ENCODE measurements at places on chromosomes 4 and X. TPM values are rescaled to one million over a fixed set of nuclear protein-coding genes. Genes with fewer than 3 reads are reported as not detected.

GRCh38 chr4:162229670-162230069 lies 65.9 kb upstream of the FSTL5 start:
- DNase-seq = no peak

- no peak for DNase-seq
Measured at GRCh38 chr4:80271801-80272200, 5.3 kb downstream of the FGF5 start.

GRCh38 chrX:72271812-72272211 lies 5.2 kb downstream of the RPS4X start:
- DNase-seq = no peak

- DNase-seq = no peak
Measured at GRCh38 chrX:14398725-14399124, 130.6 kb upstream of the GLRA2 start.

GRCh38 chr4:185950891-185951290 lies 118.1 kb upstream of the TLR3 start:
- no peak for DNase-seq

- DNase-seq = no peak
Measured at GRCh38 chr4:53511014-53511413, 80.3 kb downstream of the LNX1 start.

DNA sequence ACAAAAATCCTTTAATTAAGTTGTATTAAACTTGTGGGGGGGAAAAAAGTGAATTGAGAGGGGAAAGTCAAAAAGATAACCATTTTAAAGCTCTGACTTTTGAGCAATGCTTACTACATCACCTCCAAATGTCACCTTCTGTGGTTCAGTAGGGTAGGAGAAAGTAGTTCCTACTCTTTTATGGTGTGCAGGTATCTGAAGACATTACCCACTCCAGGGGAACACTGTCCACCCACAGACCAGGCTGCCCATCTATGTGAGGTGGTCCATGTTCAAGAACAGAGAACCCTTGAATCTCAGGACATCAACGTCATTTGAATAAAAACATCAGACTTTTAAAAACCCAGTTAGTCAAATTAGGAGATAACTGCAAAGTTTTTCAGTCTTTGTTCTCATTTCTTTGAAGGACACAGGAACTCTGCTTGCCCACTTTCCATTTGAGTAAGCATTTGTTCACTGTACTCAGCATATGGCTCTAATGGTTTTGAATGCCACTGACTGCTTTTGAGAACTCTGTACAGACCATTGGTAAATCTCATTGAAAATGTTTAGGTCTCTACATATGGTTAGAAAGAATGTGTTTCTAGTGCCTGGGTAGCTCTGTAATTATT lies 18.4 kb downstream of the NMU start:
- DNase-seq = no peak

GRCh38 chr4:77762531-77762930 lies 56.6 kb downstream of the CNOT6L start:
- no peak for DNase-seq

GRCh38 chr4:145731028-145731427 lies 51.1 kb downstream of the C4orf51 start:
- DNase-seq = no peak

DNA sequence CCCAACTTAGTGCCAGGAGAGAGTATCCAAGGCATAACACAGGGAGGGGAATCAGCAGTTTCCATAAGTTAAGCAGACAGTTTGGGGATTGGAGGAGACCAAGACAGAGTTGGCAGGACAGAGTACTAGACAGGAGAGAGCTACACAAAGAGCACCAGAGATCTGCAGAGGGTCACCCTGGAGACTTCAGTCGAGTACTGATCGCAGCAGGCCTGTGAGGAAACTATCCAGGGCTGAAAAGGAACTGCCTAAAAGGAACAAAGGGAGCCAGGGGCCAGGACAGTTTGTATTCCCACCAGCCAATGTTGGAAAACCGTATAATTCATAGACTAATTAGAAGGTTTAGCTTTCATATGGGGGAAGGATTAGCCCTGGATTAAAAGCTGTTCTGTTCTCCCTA lies 80.6 kb upstream of the ENPP6 start:
- no peak for DNase-seq

PDZD4 gene
- 52.5 TPM for total RNA-seq

ARMCX1 gene
- total RNA-seq = 30.6 TPM

PRDX4 gene
- total RNA-seq = 171 TPM

SLITRK2 gene
- 8.8 TPM for total RNA-seq

HTN3 gene
- total RNA-seq = not detected

PCDH7 gene
- 8.0 TPM for total RNA-seq

SPATA4 gene
- total RNA-seq = not detected

RAP1GDS1 gene
- 46.0 TPM for total RNA-seq

NWD2 gene
- 0.05 TPM for total RNA-seq

MAGEA9B gene
- not detected for total RNA-seq
